ENCODE measurements at places on chromosomes 16 and 17. TPM values are rescaled to one million over a fixed set of nuclear protein-coding genes. Genes with fewer than 3 reads are reported as not detected.

- no peak for DNase-seq
- no peak overlapping the region for H3K27ac ChIP-seq
- H3K4me1 ChIP-seq, result no peaks in the 10 kb centered on the region
Measured at GRCh38 chr16:23949630-23950290, 114.0 kb downstream of the PRKCB start.

DNA sequence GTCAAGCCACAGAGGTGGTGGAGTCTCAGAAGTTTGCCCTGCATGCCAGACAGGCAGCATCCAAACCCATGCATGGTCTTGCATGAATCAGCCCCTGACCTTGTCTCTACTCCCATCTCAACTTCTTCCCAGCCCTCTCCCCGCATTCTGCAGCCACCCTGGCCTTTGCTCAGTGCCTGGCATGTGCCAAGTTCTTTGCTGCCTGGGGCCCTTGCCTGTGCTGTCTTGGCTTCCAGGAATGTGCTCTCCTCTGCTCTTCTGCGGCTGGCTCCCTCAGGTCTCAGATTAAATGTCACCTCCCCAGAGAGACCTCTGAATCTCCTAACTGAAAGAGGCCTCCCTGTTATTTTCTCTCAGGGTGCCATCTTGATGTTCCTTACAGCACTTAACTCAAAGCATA is 17.6 kb downstream of the DRC3 start:
- no peaks in the 10 kb centered on the region for H3K27me3 ChIP-seq
- peaks cover 3% of the 10 kb centered on the region for H3K36me3 ChIP-seq
- no peak for DNase-seq
- H3K4me1 ChIP-seq, result no peaks in the 10 kb centered on the region

- no peak overlapping the region for H3K4me3 ChIP-seq
- H3K4me1 ChIP-seq, result peaks cover 27% of the 10 kb centered on the region
- peaks cover 97% of the 10 kb centered on the region for H3K36me3 ChIP-seq
- H3K27me3 ChIP-seq, result no peaks in the 10 kb centered on the region
Measured at GRCh38 chr16:3770530-3770929, 53.2 kb upstream of the TRAP1 start.

- no peaks in the 10 kb centered on the region for H3K4me1 ChIP-seq
- H3K36me3 ChIP-seq, result no peaks in the 10 kb centered on the region
- no peaks in the 10 kb centered on the region for H3K27me3 ChIP-seq
- no peak overlapping the region for H3K4me3 ChIP-seq
- DNase-seq, result no peak
Measured at GRCh38 chr17:65438708-65439294, 122.6 kb downstream of the AXIN2 start.

Gene SCNN1B
- total RNA-seq, result 0.38 TPM

Measured in heart right ventricle (tissue), 16 donors.